ENCODE measurements at places on chromosomes 4 and X.

GRCh38 chrX:40671126-40671525, 23.8 kb upstream of the CXorf38 start:
- no peak overlapping the region for H3K4me3 ChIP-seq
- DNase-seq, result no peak
- H3K27me3 ChIP-seq, result no peaks in the 10 kb centered on the region
- no peaks in the 10 kb centered on the region for H3K4me1 ChIP-seq

DNA sequence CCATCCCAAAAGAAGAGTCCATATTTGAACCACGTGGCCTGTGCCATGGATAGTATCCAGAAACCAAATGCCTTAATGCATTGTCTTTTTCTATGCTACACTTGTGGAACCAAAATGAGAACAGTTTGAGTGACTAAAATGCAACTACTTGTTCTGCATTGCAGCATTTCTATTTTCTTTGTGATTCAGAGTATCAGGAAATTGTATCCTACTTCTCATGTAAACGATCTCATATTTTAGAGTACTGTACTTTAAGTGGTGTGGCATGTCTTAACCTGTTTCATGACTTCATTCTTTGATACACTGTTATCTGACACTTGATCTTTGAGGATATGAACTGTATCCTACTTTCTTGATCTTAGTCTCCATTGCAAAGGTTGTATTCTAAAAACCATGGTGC, 167.2 kb upstream of the WDR1 start:
- H3K27ac ChIP-seq, result no peak overlapping the region
- H3K4me3 ChIP-seq, result no peak overlapping the region
- H3K36me3 ChIP-seq, result no peaks in the 10 kb centered on the region
- no peaks in the 10 kb centered on the region for H3K4me1 ChIP-seq
- DNase-seq, result no peak

- H3K27me3 ChIP-seq, result peaks cover 75% of the 10 kb centered on the region
- H3K4me1 ChIP-seq, result no peaks in the 10 kb centered on the region
- DNase-seq, result no peak
- no peaks in the 10 kb centered on the region for H3K36me3 ChIP-seq
- no peak overlapping the region for H3K27ac ChIP-seq
Measured at GRCh38 chr4:7193030-7193958, 956 bp downstream of the SORCS2 start.

GRCh38 chr4:151627491-151627890, 133.3 kb downstream of the GATB start:
- H3K27ac ChIP-seq, result no peak overlapping the region
- H3K27me3 ChIP-seq, result no peaks in the 10 kb centered on the region
- H3K36me3 ChIP-seq, result no peaks in the 10 kb centered on the region
- H3K4me1 ChIP-seq, result peaks cover 9% of the 10 kb centered on the region

GRCh38 chr4:26792639-26793038, 68.0 kb upstream of the STIM2 start:
- peaks cover 8% of the 10 kb centered on the region for H3K4me1 ChIP-seq
- DNase-seq, result no peak
- H3K27ac ChIP-seq, result no peak overlapping the region
- no peak overlapping the region for H3K4me3 ChIP-seq
- H3K36me3 ChIP-seq, result peaks cover 6% of the 10 kb centered on the region
- H3K27me3 ChIP-seq, result no peaks in the 10 kb centered on the region

GRCh38 chr4:63275491-63275890, 1133.8 kb downstream of the TECRL start:
- H3K27me3 ChIP-seq, result no peaks in the 10 kb centered on the region
- H3K27ac ChIP-seq, result no peak overlapping the region
- no peaks in the 10 kb centered on the region for H3K4me1 ChIP-seq
- no peaks in the 10 kb centered on the region for H3K36me3 ChIP-seq
- no peak for DNase-seq

- H3K27ac ChIP-seq, result no peak overlapping the region
- DNase-seq, result no peak
- peaks cover 76% of the 10 kb centered on the region for H3K27me3 ChIP-seq
- H3K4me3 ChIP-seq, result no peak overlapping the region
- H3K36me3 ChIP-seq, result no peaks in the 10 kb centered on the region
Measured at GRCh38 chrX:151679798-151680402, 15.4 kb upstream of the PRRG3 start.

- H3K4me1 ChIP-seq, result peaks cover 35% of the 10 kb centered on the region
- peak overlapping the region; percentile 14 for H3K27ac ChIP-seq
- DNase-seq, result no peak
Measured at GRCh38 chrX:44951572-44952067, 78.6 kb downstream of the KDM6A start.

GRCh38 chrX:14476205-14476604, 53.1 kb upstream of the GLRA2 start:
- no peaks in the 10 kb centered on the region for H3K27me3 ChIP-seq
- H3K36me3 ChIP-seq, result no peaks in the 10 kb centered on the region
- no peak overlapping the region for H3K27ac ChIP-seq
- no peak overlapping the region for H3K4me3 ChIP-seq

DNA sequence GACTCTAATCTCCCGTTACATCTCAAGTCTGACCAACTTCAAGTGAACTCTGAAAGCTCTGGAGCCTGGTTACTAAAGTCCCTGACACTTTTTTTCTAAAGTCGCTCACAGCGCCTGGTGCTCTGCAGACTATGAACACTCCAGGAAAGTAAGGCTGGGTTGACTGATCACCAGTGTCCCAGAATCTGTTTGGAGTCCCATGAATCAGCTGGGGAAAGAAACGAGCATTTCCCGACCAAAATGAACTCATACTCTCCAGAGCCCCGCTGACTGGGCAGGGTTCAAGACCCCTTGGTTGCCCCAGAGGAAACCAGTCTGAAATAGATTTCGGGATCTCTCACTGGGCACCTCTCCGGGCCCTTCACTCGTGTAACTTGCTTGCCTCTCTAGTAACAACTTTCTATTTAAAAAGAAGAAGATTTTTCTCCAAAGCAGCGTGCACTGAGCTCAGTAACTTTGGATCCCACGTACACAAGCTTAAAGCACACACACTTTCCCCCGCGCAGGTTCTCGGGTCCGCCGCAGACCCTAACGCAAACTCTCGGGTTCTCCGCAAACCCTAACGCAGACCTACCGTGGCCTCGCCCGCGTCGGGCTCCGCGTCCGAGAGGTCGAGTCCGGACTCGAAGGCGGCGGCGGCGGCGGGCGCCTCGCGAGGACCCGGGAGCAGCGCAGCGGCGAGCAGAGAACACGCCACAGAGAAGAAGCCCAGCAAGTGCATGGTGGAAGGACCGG, 964 bp downstream of the VEGFC start:
- H3K4me3 ChIP-seq, result peak overlapping the region; percentile 77
- H3K4me1 ChIP-seq, result peaks cover 28% of the 10 kb centered on the region
- no peak overlapping the region for H3K27ac ChIP-seq
- DNase-seq, result peak; percentile 7
- H3K27me3 ChIP-seq, result no peaks in the 10 kb centered on the region

DNA sequence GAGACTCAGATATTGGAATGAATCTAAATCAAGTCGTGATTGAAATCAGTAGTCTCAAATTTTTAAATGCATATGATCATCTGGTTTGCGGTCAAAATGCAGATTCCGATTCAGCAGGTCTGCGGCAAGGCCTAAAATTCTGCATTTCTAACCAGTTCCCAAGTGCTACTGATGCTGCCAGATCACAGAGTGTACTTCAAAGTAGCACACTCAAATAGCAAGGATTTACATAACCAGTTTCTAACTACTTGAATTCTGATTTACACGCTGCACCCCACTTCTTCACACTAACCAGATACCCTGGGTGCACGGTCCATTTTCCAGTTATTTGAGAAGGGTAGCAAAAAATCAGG, 752 bp downstream of the MBTPS2 start:
- DNase-seq, result no peak
- peaks cover 15% of the 10 kb centered on the region for H3K36me3 ChIP-seq
- H3K4me1 ChIP-seq, result no peaks in the 10 kb centered on the region
- H3K27ac ChIP-seq, result peak overlapping the region; percentile 83

DNA sequence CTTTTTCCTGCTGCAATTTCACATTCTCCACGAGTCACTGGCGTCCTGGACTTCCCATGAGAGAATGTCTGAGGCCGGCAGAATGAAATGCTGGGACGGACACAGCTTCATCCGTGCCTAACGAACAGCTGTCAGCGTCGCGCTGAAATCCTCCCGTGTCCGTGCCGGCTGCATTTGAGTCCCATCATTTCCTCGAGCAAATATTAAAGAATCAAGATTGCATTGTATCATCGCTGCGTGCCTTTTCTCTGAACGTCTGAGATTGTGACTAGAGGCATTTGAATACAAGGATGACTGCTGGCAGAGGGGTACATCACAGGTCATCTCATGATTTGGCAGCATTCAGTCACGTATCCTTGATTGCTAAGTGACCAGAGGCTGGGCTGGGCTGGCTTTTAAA, 279.9 kb downstream of the ASMT start:
- H3K27ac ChIP-seq, result no peak overlapping the region
- DNase-seq, result no peak
- H3K4me1 ChIP-seq, result no peaks in the 10 kb centered on the region
- H3K36me3 ChIP-seq, result no peaks in the 10 kb centered on the region

GRCh38 chrX:23013366-23013765, 13.6 kb downstream of the DDX53 start:
- H3K4me3 ChIP-seq, result no peak overlapping the region
- no peak overlapping the region for H3K27ac ChIP-seq
- H3K36me3 ChIP-seq, result no peaks in the 10 kb centered on the region
- no peaks in the 10 kb centered on the region for H3K4me1 ChIP-seq

GRCh38 chrX:53239474-53239873, 14.5 kb upstream of the KDM5C start:
- no peak overlapping the region for H3K27ac ChIP-seq
- H3K27me3 ChIP-seq, result no peaks in the 10 kb centered on the region
- no peak for DNase-seq
- no peaks in the 10 kb centered on the region for H3K4me1 ChIP-seq
- peaks cover 8% of the 10 kb centered on the region for H3K36me3 ChIP-seq
- no peak overlapping the region for H3K4me3 ChIP-seq

DNA sequence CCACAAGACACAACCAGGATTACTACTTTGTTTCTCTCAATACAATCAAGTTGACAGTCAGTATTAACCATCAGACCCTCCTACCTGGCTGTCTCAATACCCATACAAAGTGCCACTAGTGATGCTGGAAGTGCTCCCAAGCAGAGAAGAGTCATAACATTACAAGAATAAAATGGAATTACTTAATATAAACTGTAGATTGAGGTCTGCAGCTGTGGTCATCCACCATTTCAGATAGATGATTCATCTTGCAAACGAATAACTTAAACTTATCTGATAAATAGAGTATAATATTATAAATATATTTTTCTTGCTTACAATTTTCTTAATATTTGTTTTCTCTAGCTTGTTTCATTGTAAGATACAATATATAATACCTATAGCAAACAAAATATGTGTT, 1034.2 kb upstream of the PCDH10 start:
- H3K36me3 ChIP-seq, result no peaks in the 10 kb centered on the region
- no peak overlapping the region for H3K4me3 ChIP-seq
- no peak for DNase-seq
- no peak overlapping the region for H3K27ac ChIP-seq
- H3K27me3 ChIP-seq, result no peaks in the 10 kb centered on the region
- no peaks in the 10 kb centered on the region for H3K4me1 ChIP-seq

DNA sequence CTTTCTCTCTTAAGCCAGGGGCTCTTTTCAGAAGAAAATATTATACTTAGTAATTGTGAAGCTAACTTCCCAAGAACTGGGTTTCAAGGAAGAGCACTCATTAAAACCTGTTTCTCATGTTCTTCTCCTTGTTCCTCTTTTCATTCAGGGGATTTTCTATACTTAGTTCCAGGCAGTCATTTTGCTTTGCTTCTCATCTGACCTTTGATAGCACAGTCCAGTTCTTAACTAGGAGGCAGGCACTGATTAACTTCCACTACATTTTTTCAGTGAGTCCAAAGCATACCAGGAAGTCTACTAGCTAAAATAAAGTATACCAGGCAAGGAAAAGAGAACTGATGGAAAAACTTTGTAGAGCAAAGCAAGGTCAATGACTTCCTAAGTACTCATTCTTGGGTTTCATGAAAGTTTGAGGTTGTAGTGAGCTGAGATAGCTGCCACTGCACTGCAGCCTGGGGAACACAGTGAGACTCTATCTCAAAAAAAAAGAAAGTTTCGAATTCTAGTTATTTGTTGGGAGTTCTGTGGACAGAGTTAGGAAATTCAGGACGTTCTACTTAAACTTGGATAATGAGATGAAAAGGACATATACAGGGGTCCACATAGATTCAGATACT, 190.1 kb upstream of the HS3ST1 start:
- no peaks in the 10 kb centered on the region for H3K27me3 ChIP-seq
- H3K36me3 ChIP-seq, result peaks cover 54% of the 10 kb centered on the region
- H3K4me1 ChIP-seq, result peaks cover 90% of the 10 kb centered on the region
- H3K4me3 ChIP-seq, result peak overlapping the region; percentile 45
- no peak for DNase-seq
- H3K27ac ChIP-seq, result peak overlapping the region; percentile 98

DNA sequence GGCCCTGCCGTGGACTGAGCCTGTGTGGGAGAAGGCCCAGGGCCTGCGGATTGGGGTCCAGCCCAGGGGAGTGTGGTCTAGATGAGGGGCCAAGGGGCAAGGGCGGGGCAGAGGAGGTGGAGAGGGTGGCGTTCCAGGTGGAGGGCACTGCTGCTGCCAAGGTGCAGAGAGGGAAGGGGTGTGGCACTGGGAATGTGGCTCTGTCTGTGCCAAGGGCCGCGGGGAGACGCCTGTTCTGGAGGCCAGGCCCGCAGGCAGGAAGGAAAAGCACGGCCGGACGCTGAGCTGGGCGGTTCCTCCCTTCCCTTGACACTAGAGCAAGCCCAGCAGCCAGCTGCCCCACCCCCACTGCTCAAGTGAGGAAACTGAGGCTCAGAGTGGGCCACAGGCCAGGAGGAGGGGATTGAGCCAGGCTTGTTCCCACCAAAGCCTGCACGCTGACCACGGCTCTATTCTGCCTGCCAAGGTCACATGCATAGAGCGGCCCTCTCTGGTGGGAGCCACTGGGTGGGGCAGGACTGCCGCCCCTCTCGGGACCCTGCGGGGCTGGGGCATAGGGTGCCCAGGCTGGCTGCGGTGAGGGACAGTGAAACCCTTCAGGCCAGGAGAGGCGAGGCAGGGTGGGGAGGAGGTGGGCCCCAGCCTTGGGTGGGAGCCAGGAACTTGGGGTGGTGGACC, 13.0 kb downstream of the SH3BP2 start:
- H3K4me1 ChIP-seq, result peaks cover 40% of the 10 kb centered on the region
- H3K27me3 ChIP-seq, result no peaks in the 10 kb centered on the region
- DNase-seq, result peak; percentile 68
- H3K27ac ChIP-seq, result peak overlapping the region; percentile 60
- peak overlapping the region; percentile 36 for H3K4me3 ChIP-seq

DNA sequence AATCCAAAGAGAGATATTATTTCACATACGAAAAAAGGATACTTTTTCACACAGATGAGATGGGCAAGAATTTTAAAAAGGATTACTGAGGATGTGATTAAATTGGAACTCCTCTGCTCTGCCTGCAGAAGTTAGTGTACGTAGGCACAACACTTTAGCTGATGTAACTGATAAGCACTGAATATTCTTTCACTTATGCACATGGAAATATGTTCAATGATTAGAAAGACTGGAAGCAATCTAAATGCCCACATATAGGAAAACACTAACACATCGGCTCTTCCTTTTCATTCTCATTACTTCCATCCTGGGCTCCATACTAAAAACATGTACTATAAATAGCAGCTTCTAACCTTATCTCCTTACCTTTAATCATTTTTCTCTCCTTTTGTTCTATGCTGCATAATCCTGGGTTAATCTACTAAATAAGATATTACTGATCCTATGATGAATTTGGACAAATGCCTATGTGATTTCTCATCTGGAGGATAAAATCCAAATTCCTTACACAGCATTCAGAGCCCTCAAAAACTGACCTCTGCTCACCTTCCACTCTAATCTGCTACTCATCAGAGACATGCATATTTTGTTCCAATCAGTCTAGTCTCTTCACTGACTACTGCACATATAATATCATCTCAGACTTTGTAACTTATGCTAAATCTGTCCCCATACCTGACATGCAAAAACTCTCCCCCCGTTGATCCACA, 197.8 kb downstream of the PDGFC start:
- peaks cover 23% of the 10 kb centered on the region for H3K4me1 ChIP-seq
- H3K27me3 ChIP-seq, result no peaks in the 10 kb centered on the region
- peak overlapping the region; percentile 33 for H3K4me3 ChIP-seq
- no peaks in the 10 kb centered on the region for H3K36me3 ChIP-seq
